ENCODE measurements at places on chromosomes 3 and 15.

- no peak for DNase-seq
Observed at GRCh38 chr3:42537350-42537749, 34.9 kb downstream of the VIPR1 start.

GRCh38 chr15:73687351-73687750 lies 3.2 kb downstream of the CD276 start:
- no peak for DNase-seq

- no peak for DNase-seq
Observed at GRCh38 chr3:109336291-109336861, 970 bp downstream of the DPPA4 start.

DNA sequence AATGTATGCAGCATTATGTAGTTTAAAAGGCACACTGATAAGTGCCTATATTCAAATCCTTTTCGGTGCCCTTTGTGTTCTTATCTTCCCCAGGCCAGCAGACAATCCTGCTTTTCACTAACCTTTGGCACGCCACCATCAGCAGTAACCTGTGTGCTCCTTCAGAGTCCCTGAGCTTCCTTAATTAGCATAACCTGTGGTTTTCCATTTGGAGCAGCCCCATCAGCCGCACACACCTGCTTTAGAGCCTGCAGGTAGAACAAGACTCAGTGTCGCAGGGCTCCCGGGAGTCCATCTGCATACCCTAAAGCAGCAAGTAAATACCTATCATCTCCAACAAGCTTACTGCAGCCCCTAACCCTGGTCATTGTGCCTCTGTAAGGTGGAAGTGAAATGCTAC lies 755.1 kb downstream of the ROBO2 start:
- DNase-seq = no peak

DNA sequence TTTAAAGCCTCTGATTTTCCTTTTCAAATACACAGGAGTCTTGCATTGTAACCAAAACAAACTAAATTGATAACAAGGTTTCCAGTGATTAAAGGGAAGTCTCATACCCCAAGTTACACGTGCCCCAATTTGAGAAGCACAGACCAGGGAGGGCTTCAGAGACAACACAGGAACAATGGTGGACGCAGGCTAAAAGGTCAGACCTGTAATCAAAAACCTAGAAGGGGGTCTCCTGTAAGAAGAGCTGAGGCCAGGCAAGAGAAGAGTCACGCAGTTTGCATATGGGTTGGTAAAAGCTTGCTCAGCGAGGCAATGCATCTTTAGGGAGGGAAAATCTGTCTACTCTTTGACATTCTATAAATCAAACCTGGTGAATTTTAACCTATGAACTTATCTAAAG lies 58.6 kb upstream of the MCF2L2 start:
- no peak for DNase-seq

GRCh38 chr3:189724356-189724755 lies 93.2 kb downstream of the TP63 start:
- no peak for DNase-seq
